ENCODE measurements at places on chromosomes 5 and 9. TPM values are rescaled to one million over a fixed set of nuclear protein-coding genes. Genes with fewer than 3 reads are reported as not detected.

DNA sequence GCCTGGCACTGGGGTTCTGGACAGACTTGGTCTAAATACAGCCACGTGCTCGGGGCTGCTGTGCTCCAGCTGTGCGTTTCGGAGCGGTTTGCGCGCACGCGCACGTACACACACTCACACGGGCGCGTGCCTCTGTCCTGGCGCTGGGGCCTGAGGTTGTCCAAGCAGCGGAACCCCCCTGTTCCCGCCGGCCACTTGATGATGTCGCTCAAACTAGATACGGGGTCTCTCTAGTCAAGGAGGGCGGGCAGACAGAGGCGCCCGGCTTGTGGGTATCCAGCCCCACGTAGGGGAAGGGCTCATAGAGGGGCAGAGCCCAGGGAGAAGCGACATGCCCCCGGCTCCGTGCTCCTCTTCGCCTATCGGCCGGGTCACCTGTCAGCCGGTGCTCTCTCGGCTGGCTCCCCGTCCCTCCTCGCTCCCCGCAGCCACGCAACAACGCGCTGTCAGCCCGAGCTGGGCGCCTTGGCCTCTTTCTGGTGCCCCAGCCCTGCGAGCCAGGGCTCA, 8.9 kb downstream of the NR2F1-AS1 start:
- DNase-seq = peak; percentile 33

GRCh38 chr5:473551-474192, 30.7 kb downstream of the EXOC3 start:
- peak; percentile 57 for DNase-seq

DNA sequence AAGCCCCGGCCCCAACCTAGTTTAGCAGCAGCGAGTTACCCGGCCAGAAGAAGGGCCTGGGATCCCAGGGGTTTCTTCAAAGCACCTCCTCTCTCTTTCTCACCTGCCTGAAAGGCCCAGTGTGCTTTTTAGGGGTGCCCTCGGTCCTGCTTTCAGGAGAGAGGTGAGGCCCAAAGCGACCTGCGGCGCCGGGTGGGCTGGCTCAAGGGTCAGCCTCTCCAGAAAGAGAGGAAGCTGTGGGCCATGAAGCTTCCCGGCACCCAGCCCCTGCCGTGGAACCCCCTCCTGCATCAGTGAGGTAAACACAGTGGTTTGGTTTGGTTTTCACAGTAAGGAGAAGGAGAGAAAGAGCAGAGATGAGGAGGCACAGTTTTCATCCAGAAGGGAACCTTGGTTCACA, 4.3 kb downstream of the FOXB2 start:
- no peak for DNase-seq

- DNase-seq = no peak
Observed at GRCh38 chr9:110950041-110950645, 88.1 kb downstream of the LPAR1 start.

GRCh38 chr5:14458414-14458813, 123.2 kb upstream of the OTULINL start:
- DNase-seq = no peak

GRCh38 chr5:189486-189885, 1.8 kb upstream of the LRRC14B start:
- DNase-seq = no peak

DNA sequence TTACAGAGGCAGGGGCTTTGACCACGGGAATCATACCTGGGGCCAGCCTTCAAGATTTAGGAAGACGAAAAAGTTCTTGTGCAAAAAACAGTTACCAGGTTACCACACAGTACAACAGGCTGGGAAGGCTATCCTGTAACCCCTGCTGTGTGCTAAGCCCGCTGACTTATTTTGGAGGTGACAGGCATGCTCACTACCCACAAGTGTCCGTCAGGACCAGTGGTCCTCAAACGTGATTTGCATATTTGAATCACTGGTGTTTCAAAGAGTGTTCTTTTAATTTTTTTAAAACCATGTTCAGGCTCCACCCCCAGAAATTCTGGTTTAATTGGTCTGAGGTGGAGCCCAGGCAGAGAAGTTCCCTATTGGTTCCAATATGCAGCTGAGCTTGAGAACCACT, 146.6 kb downstream of the TTLL11 start:
- DNase-seq = no peak

DNA sequence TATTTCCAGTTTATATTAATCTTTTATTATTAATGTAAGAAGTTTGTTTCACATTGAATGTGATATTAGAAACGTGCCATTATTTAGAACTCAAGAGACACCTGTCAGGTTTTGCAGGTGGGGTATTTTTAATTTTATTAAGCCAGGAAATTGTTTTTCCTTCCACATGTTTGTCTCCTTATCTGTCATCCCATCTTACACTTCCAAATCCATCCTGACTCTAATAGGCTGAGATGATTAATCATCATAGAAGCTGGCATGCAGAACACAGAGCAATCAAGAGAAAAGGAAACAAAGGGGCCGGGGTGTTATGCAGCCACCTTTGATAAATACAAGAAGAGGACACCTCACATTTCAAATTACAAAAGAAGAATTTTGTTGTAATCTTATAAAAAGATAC, 506.5 kb downstream of the ISL1 start:
- no peak for DNase-seq

- no peak for DNase-seq
Observed at GRCh38 chr9:17832812-17833211, 253.9 kb downstream of the SH3GL2 start.

- DNase-seq = no peak
Observed at GRCh38 chr9:33843312-33843961, 26.5 kb downstream of the UBE2R2 start.

DNA sequence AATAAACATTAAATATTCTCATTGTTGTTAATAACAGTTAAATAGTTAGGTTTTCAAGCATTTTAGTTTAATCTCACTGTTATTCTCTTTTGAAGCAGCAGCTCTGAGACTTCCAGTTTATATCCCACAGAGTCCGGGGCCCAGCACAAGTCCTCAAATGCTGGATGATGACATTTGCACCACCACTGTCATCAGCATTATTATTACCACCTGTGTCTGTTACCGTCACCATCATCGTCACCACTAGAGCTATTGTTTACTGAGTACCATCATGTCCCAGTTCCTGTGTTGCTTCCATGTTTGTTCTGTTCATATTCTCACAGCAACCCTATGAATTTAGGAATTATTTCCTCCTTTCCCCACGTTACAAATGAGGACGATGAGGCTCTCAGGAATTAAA, 169.2 kb upstream of the NR3C1 start:
- no peak for DNase-seq

GRCh38 chr5:164027738-164028137, 522.3 kb downstream of the MAT2B start:
- DNase-seq = no peak

DNA sequence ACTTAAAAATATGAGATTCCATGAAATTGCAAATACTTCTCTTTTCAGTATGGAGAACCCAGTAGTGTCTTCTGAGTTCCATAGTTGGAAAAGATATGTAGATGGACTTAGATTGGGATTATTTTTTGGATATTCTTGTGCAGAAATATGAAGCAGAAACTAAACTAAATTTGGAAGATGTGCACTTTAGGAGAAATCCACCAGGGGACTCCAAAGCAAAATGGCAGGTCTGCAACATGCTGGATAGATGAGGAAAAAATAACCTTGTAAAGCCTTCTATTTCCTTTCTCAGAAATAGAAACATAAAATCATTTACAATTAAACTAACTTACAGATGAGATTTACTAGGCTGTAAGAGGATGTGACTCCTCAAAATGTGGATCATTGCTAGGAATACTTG, 49.2 kb upstream of the MINAR2 start:
- no peak for DNase-seq

The SLC36A3 gene
- not detected for total RNA-seq

The SPINK13 gene
- total RNA-seq = not detected

The RETREG1 gene
- 202 TPM for total RNA-seq

The RC3H2 gene
- total RNA-seq = 35.9 TPM

The EPB41L4A gene
- total RNA-seq = 18.6 TPM
